ENCODE measurements at places on chromosomes 3 and 15.

GRCh38 chr3:134279466-134279865, 28.8 kb upstream of the RYK start:
- no peak for DNase-seq

DNA sequence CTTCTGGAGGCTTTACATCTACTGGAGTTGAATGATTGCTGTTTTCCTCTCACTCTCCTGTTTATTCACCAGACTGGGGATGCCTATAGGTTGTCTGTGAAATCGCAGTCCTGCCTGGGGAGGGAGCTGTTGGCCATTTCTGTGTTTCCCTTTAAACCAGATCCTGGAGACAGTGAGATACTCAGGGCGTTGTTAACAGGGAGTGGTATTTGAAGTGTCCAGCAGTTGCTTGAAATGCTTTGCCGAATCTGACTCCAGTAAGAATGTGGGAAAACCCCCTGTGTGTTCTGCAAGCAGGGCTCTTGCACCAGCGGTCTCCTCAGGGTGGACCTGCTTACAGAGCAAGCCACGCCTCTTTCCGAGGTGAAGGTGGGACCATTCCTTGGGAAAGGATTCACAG, 4.3 kb upstream of the LRRK1 start:
- DNase-seq: no peak

- no peak for DNase-seq
Measured at GRCh38 chr15:62906627-62907026, 135.9 kb upstream of the TPM1 start.

- peak; percentile 96 for DNase-seq
Measured at GRCh38 chr15:31843426-31844055, 186.8 kb upstream of the CHRNA7 start.

- no peak for DNase-seq
Measured at GRCh38 chr3:134464064-134464688, 21.6 kb downstream of the ANAPC13 start.

GRCh38 chr3:162971715-162972114, 1475.1 kb downstream of the OTOL1 start:
- no peak for DNase-seq

DNA sequence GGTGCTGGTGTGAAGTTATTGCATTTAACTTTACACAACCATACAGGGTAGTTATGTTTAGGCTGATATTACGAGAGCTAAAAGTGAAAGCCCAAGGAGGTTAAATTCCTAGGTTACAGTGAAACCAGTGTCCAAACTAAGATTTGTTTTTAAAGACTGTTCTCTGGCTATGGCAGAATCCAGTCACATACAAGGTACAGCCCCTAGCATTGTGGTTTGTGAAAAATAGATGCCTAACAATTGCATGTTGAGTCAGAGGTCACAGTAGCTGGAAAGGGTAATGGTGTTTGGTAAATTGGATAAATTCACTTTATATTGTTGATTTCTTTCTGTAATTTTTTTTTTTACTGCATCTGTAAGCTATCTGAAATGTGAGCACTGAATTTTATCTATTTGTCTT, 614.6 kb upstream of the TBL1XR1 start:
- DNase-seq: no peak

GRCh38 chr3:125129512-125129997, 73.8 kb upstream of the HEG1 start:
- DNase-seq: no peak

DNA sequence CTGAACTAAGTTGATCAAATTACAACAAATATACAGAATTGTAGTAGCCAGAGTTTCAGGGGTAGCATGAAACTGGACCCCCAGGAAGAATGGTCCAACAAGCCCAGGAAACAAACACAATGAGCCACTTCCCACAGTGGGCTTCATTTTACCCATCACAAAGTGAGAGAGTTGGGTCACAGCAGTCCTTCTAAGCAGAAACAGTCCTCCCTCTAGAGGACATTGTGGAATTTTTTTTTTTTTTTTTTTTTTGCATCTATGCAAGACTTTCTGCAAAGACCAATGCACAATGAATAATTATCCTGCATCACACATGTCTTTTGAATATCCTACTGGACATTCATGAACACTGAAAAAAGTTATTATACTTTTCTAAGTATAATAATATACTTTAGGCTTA, 73.8 kb upstream of the ATP13A5 start:
- no peak for DNase-seq

DNA sequence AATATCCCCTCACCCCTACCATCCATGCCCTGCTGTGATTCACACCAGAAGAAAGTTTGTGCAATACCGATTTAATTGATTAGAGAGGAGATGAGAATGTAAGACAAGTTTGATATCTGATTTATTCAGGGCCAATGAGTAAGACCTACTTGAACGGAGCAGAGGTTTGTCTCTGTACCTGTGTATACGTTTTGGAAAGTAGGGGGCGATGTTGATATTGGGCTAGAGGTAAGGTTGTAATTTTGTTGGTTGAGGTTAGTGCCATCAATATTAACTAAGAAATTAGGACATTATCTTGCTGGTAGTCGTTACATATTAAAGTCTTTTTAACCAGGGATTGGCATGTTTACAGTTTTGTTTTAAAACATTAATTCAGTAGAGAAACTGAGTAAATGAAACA, 20.5 kb downstream of the EAF2 start:
- DNase-seq: no peak

DNA sequence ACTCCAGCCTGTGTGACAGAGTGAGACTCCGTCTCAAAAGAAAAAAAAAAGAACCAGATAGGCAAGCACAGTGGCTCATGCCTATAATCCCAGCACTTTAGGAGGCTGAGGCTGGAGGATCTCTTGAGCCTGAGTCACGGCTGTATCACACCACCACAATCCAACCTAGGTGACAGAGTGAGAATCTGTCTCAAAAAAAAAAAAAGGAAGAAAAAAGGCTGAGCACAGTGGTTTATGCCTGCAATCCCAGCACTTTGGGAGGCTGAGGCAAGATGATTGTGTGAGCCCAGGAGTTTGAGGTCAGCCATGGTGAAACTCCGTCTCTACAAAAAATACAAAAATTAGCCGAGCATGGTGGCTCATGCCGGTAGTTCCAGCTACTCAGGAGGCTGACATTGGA, 5.6 kb upstream of the NICN1 start:
- no peak for DNase-seq

GRCh38 chr15:30001602-30002001, 81.2 kb upstream of the GOLGA8J start:
- DNase-seq: peak; percentile 99

DNA sequence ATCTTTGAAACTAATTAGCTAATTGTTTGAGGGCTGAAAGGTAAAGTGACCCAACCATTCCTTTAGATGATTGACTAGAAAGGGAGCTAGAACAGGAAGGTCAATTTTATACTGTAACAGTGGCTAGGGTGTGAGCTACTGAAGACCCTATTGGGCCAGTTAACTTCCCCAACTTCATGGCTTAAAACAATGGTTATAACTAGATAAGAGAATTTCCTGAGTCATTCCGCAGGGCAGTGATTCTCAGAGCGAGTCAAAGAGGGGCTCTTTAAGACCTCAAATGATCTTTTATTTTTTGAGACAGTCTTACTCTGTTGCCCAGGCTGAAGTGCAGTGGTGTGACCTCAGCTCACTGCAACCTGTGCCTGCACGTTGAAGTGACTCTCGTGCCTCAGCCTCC, 33.7 kb upstream of the TTBK2 start:
- DNase-seq: no peak

- peak; percentile 15 for DNase-seq
Measured at GRCh38 chr3:115852278-115852677, 229.0 kb downstream of the GAP43 start.

- no peak for DNase-seq
Measured at GRCh38 chr3:39187372-39188155, 4.8 kb downstream of the XIRP1 start.

- DNase-seq: no peak
Measured at GRCh38 chr3:169827712-169828111, 15.0 kb upstream of the LRRC34 start.

DNA sequence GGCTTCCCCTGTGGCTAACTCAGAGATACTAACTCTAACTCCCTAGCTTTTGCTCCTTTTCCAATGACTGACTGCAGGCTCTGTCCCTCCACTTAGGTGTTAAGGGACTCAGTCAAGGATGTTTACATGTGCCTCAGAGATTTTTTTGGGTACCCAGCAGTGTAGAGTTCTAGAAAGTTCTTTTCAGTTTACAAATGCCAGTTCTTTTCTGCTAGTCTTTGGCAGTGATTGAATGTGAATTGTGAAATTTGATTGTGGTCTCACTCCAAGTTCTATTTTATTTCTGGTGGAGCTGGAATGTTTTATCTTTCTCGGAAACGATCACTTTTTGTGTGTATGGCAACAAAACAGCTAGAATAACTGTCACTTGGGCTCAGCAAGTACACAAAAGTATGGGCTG, 60.6 kb downstream of the IL1RAP start:
- no peak for DNase-seq

- DNase-seq: no peak
Measured at GRCh38 chr3:124611520-124611919, 118.7 kb upstream of the UMPS start.

GRCh38 chr3:58150130-58150809, 60.5 kb downstream of the DNASE1L3 start:
- no peak for DNase-seq

Measured in pons (tissue), 1 donor.